ENCODE measurements at places on chromosomes 16 and 17.

DNA sequence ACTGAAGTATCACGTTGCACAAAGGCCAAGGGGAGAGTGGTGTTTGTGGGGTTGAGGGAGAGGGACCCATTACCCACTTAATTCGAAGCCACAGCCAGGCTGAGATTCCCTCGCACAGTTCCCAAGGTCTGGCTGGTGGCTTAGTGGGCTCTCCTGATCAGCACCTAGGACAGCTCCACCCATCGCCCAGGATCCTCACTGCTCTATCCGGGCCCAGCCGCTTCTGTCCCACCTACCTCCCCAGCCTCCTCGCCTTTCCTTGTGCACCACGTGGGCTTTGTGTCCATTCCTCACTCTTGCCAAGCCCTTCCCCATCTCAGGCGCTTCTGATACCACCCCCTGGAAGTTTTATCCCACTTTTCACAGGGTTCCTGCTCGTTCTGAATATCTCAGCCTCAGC, 163.5 kb downstream of the CCT6B start:
- no peak for DNase-seq

DNA sequence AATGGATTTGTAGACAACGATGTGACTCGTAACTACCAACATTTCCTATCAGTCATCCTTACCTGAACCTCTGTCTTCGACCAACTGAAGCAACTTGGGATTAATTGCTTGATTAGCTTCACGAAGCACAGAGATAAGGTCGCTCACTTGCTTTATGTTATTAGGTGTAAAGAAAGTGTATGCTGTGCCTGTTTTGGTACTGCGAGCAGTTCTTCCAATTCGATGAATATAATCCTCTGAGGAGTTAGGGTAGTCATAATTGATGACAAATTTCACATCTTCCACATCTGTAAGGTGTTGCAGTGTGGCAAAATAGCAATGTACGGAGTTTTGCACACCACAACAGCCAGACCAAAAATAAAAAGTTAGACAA, 3.6 kb upstream of the POLG2 start:
- DNase-seq: no peak

DNA sequence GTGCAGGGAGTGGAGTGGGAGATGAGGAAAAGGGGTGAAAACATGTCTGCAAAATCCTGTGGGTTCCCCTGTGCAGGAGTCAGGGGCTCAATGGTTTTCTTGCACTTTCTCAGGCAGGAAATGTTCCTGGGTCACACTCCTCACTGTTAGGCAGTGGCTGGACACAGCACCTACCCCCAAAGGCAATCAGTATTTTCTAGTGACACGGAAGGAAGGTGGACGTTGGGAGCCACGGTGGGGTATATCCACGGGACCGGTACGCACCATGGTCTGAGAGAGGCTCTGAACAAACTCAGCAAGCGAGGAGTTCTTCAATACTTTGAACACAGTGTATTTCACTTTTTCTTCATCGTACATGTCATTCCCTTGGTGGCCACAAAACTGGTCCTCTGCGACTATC, 20.9 kb downstream of the LITAFD start:
- DNase-seq: no peak

GRCh38 chr16:77599793-77600415, 122.4 kb upstream of the NUDT7 start:
- DNase-seq: no peak

- no peak for DNase-seq
These were observed 20.4 kb downstream of the NFE2L1 start for GRCh38 chr17:48068491-48068961.

DNA sequence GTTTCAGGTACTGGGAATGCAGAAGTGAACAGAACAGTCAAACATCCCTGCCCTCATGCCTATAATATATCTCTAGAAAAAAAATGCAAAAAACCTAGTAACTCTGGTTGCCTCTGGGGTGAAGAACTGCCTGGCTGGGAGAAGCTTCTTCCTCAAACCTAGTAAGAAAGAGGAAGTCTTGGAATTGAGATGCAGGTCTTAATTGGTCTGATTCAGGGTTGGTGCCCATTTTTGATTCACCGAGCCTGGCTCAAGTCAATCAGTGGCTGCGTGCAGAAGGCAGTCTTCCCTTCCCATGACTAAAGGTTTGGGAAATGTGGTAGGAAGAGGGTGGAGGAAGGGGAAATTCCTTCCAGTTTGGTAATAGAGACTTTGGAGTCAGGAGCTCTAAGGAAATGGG, 22.4 kb downstream of the CDRT15 start:
- DNase-seq: no peak

DNA sequence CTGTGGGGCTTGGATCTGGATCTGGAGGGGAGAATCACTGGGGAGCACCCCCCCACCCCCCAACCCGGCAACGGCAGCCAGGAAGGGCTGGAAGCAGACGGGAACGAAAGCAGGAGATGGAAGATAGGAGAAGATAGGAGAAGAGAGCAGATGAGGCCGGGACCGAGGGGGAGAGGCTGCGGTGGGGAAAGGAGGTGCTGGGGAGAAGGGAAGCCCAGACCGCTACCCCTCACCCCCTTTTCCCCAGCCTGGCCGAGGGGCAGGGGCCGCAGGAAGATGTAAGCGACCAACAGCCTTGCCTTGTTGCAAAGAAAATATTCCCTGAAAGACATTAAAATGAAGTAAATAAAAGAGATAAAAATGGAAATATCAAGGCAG, 26.8 kb upstream of the CBFA2T3 start:
- no peak for DNase-seq

- peak; percentile 34 for DNase-seq
These were observed 1.5 kb upstream of the GSE1 start for GRCh38 chr16:85611444-85612190.

DNA sequence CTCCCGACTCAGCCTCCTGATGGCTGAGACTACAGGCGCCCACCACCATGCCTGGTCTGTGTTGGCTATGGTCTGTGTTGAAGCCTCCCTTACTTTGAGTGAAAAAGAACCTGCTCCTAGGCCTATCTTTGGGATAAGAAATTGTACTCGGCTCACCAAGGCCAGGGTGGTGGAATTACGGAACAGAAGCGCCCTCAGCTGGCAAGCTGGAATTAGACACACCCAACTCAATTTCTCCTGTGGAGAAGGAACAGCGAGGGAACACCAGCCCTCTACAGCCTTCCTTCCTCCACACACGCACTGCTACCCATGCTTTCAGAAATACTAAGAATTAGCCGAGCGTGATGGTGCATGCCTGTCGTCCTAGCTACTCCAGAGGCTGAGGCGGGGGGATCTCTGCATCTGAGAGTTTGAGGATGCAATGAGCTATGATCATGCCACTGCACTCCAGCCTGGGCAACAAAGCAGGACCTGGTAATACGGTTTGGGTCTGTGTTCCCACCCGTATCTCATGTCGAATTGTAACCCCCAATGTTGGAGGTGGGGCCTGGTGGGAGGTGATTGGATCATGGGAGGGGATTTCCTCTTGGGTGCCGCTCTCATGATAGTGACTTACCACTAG, 40.1 kb upstream of the RBBP6 start:
- no peak for DNase-seq

GRCh38 chr17:40433551-40434415, 9.5 kb upstream of the IGFBP4 start:
- DNase-seq: no peak

- no peak for DNase-seq
These were observed 3.3 kb downstream of the XYLT2 start for GRCh38 chr17:50349243-50349600.

- DNase-seq: no peak
These were observed 8.8 kb downstream of the BPTF start for GRCh38 chr17:67833946-67834631.

GRCh38 chr16:17147942-17148341, 322.8 kb downstream of the XYLT1 start:
- DNase-seq: no peak

GRCh38 chr16:17360693-17361122, 110.1 kb downstream of the XYLT1 start:
- peak; percentile 79 for DNase-seq

DNA sequence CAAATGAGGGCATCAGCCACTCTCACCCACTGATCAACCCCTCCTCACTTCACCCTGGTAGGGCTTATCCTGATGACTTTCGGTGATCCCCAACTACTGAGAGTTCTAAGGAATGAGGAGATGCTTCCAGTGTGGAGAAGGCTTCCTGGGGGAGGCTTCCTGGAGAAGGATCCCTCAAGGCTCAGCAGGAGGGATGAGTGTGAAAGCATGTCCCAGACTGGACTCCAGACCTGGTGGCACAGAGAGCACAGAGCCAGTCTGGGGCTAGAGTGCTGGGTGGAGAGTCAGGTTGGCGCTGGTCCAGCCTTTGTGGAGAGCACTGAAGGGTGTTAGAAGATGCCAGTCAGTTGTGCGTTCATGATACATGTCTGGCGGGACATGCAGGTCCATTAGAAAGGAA, 53.7 kb downstream of the PLD6 start:
- no peak for DNase-seq

DNA sequence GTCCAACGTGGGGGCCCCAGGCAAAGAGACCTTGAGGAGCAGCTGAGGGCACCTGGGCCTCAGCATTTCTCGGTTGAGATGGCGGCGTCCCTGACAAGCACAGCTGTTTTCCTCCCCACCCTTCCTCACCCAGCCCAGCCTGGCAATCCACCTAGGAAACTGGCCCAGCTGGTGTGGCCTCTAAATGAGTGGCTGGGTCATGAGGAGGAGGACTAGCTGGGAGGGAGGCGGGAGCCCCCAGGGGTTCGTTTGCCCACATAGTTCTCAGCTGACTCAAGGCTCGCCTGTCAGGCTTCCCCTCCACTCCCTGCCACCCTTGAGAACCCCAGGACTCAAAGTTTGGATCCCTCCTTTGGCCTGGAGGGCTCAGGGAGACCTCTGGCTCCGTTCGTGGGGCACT, 5.9 kb downstream of the RNF222 start:
- DNase-seq: no peak

DNA sequence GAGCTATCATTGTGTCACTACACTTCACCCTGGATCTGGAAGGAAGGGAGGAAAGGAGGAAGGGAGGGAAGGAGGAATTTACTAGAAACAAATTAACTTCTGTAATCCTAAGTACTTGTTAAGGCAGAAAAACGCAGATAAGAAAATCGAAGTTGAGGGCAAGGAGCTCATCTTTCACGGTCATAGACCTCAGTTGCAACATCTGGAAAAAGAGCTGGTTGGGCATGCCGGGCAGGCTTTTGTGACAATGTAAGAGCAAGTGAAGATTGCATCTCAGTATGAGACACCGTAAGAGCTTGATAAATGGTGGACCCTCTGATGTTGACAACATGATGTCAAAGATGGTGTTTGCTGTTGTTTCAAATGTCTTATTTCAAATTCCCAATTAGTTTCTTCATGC, 721.5 kb downstream of the MAF start:
- DNase-seq: no peak

GRCh38 chr16:30947859-30948666, 805 bp upstream of the ORAI3 start:
- DNase-seq: peak; percentile 53

- DNase-seq: no peak
These were observed 94.3 kb downstream of the ADCY9 start for GRCh38 chr16:4021916-4022315.

DNA sequence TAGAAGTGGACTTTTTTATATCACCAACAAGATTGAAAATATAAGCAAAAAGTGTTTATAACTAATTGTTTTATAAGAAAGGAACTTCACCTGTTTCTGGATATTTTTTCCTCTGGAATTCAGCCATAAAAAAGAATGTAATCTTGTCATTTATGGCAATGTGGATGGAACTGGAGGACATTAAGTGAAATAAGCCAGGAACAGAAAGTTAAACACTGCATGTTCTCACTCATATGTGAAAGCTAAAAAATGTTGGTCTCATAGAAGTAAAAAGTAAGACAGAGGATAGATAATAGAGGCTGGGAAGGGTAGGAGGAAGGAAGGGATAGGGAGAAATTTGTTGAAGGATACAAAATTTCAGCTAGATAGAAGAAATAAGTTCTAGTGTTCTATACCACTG, 67.6 kb downstream of the NFAT5 start:
- DNase-seq: no peak

- DNase-seq: no peak
These were observed 30.1 kb downstream of the CEP95 start for GRCh38 chr17:64536913-64537312.

- no peak for DNase-seq
These were observed 50.0 kb upstream of the TNRC6C start for GRCh38 chr17:77908501-77908900.

DNA sequence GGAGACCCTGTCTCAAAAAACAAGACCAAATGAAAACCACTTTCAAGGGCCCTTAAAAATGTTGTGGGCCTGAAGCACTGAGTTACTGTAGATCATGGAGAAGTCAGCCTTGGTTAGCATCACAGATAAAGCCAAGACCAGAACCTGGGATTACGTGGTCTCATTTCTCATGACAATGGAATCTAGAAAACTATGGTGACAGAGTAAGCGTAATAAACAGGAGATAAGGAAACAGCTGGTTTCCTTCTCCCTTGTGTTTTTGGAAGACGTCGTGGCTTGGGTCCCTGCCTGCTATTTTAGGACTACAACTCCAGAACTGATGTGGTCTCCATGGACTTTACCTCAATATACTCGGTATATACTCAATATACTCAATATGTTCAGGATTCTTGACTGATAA, 180.7 kb upstream of the ZFHX3 start:
- no peak for DNase-seq

GRCh38 chr16:89290887-89291286, 73.4 kb downstream of the ZNF778 start:
- no peak for DNase-seq

GRCh38 chr16:7268182-7268581, 64.5 kb upstream of the RBFOX1 start:
- DNase-seq: no peak

DNA sequence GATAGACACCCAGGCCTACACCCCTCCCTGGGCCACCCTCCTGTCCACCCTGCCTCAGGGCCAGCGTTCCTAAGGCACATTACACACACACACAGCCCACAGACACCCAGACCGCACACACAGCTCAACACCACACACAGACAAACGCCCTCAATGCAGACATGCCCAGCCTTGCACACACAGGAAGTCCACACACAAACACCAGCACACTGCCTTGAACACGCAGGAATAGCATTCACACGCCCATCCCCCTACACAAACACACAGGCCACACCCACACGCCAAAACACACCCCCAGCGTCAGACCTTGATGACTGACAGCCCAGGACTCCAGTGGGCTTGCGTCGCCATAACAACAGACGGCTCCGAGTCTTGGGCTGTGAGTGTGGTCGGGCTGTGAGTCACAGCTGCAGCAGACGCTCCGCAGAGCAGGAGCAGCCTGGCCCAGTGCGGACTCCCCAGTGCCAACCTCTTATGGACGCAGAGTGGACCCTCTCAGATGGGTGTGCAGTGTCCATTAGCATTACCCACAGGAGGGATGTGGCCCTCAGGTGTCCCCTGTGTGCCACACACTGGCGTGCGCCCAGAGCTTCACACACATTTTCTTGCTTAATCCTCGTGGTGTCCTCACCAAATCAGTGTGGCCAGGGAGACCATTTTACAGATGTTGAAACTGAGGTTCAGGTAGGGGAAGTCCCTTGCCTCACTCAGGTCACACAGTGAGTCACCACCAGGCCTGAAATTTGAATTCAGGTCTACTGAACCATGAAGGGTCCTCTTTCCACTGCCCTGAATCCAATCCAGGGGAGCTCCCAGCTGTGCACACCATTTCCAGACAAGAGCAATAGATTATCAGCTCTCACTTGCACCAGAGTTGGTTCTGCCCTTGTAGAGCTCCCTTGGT, 17.8 kb upstream of the RAI1 start:
- peak; percentile 89 for DNase-seq
